Dermis blood vessel endothelial cell (primary cell): ENCODE measurements at places on chromosomes 7 and 10. TPM values are rescaled to one million over a fixed set of nuclear protein-coding genes. Genes with fewer than 3 reads are reported as not detected.

CLDN3 gene
- 1.4 and 1.5 TPM in 2 replicates for total RNA-seq

NME8 gene
- total RNA-seq: not detected in 2 replicates

CRHR2 gene
- not detected in 2 replicates for total RNA-seq

TIMM23B gene
- 12.4 and 15.3 TPM in 2 replicates for total RNA-seq

LBX1 gene
- total RNA-seq: not detected in 2 replicates

MYL10 gene
- not detected in 2 replicates for total RNA-seq
